Right ventricle myocardium superior (tissue), 1 donor: ENCODE measurements at places on chromosomes 3 and 15. TPM values are rescaled to one million over a fixed set of nuclear protein-coding genes. Genes with fewer than 3 reads are reported as not detected.

The CLDN11 gene
- 2.6 TPM for total RNA-seq

DNA sequence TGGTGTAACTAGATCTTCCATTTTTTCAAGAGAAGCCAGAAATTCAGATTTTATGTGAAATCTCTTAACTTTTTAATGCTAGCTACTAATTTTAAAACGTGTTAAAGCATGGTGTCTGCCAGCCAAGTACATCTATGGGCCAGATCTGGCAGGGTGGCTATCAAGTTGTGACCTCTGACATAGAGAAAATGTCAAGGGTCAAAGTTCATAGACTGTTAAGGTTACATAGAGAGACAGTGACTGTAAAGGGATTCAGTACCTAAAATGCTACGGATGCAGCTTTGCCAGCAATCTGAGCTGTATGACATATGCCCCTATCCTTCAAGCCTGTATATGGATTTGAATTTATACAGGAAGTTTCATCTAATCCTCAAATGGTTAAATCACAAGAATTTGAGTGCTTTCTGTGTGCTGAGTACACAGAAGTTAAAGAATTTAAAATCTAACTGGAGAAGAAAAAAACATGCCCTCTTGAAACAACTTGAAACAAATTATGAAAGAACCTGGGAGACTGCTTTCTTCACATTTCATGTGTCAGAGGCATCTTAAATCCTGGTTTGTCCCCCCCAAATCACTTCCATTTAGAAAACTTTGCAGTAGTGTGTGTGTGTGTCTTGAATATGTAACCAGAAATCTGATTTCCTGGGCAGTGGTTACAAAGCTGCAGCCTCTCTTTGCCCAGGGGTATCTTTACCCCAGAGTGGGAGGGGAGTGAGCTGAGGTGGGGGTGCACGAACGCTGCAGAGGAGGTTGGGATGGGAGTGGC lies 895 bp upstream of the ARHGAP31 start:
- no peak for DNase-seq

The IGDCC3 gene
- total RNA-seq: 0.40 TPM

The FAM107A gene
- total RNA-seq: 95.2 TPM

DNA sequence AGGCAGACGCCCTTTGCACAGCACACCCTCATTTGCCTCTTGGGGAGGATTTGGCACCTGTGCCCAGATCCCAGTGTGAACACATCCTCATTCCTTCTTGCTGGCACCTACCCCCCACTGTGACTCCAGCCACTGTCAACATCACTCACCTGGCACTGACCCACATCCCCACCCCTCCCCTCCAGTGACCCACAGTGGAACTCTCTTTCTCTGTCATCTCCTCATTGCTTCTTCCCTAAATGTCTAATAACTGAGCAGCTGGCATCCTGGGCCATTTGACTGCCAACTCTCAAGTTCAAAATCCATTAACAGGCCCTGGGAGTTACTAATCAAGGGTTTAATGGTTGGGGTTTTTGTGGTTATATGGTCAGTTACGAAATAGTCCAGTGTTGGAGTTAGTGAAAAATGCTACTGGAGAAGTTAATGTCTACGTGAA lies 14.4 kb downstream of the SNAPC5 start:
- DNase-seq: no peak

The DENND6A gene
- total RNA-seq: 15.0 TPM

The COL7A1 gene
- total RNA-seq: 16.1 TPM

GRCh38 chr3:114333180-114333922 lies 39.5 kb downstream of the TIGIT start:
- no peak for DNase-seq

DNA sequence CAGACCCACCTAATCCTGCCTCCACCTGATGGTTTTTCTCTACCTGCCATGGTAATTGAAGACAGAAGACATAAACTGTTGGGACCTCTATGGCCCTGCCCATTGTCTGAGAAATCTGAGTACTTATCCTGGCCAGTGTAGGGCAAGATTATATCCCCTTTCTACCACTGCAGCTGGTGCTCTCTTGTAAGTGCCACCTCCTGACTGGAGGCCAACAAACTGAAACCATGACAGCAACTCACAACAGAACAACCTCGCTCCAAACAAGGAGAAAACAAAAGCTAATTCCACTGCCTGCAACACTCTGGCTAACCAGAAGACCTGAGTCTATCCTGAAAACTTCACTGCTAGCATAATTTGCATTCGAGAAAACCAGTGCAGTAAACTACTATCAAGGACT lies 82.9 kb downstream of the CLDN1 start:
- no peak for DNase-seq

The DNAJA4 gene
- total RNA-seq: 79.9 TPM

The SI gene
- total RNA-seq: not detected

DNA sequence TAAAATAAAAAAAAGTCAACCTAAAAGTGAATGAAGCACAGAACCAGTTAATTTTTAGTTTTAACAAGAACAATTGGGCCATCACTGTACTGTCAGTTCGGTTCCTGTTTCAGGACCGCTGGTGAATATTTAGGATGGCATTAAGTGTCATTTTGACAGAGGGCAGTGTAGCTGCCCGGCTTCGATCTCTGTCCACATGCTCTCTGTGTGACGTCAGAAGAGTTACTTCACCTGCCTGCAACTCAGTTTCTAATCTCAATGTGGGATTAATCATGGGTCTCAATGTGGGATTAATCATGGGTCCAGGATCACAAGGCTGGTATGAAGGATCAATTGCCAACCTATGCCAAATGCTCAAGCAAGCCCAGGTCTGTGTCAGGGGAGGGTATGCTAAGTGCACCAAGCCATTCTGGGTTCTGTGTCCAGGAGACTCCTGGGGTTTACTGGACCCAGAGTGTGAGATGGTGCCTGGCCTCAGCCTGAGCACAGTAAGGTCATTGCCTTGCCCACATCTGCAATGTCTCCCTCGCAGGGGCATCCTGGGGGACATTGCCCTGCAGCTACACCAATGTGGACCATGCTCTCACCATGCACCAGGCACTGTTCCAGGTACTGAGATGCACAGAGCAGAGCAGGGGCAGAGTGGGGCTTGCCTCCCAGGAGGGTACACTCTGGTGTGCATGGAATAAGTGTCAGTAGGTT lies 8.1 kb downstream of the GABRA5 start:
- no peak for DNase-seq

DNA sequence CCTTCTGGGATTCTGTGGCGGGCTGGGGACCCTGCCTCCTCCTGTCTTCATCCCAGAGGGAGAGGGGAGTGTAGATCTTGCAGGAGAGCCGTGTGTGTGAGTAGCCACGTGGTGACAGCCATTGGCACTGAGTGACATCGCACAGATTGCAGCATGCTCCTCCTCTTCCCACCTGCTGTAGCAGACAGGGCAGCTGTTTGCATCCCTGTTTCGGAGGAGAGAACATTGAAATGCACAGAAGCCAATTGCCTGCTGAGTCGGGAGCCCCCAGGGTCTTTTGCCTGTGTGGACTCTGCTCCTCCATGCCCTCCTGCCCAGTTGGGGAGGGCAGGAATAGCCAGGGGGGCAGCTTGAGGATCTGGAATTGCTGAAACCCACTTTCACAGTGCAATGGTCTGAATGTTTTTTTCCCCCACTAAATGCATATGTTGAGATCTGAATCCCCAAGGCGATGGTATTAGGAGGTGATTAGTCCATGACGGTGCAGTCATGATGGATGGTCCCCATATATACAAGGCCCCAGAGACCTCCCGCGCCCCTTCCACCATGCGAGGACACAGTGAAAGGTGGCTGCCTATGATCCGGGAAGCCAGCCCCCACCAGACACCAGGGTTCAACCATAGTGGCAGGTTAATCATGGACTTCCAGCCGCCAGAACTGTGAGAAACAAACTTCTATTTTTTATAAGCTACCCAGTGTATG lies 66.8 kb downstream of the CHRNA7 start:
- no peak for DNase-seq

GRCh38 chr3:24191801-24192403 lies 246.8 kb downstream of the NR1D2 start:
- DNase-seq: no peak

The RGMA gene
- total RNA-seq: 25.0 TPM

GRCh38 chr3:117856354-117856753 lies 1146.8 kb downstream of the TUSC7 start:
- no peak for DNase-seq

DNA sequence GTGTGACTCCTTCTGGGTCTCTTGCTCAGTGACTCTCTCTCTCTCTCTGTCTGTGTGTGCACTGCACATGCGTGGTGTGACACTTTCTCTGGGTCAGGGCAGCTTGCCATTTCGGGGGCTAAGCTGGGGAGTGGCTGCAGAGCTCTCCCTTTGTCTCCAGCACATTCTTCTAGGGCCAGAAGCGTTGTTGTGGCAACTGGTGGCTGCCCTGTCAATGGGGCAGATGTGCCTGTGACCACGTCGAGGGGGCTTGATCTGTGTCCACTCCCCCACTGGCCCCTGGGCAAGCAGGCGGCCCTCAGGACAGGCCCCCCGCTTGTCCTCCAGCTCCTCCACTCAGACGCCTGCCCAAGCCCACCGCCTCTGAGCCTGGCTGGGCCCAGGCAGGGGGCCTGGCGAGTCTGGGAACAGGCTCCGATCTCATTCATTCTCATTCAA lies 67.8 kb downstream of the WNT7A start:
- no peak for DNase-seq

GRCh38 chr3:145522893-145523651 lies 637.9 kb downstream of the PLOD2 start:
- no peak for DNase-seq

DNA sequence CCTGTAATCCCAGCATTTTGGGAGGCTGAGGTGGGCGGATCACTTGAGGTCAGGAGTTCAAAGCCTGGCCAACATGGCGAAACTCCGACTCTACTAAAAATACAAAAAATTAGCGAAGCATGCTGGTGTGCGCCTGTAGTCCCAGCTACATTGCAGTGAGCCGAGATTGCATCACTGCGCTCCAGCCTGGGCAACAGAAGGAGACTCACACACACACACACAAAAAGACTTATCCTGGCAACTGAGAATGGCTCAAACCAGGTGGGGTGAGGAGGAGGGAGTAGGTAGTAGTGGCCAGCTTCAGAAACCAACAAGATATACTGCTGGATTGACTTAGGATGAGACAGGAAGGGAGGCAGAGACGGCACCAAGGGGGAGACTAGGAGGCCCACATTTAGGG lies 53.4 kb upstream of the APEH start:
- DNase-seq: no peak

DNA sequence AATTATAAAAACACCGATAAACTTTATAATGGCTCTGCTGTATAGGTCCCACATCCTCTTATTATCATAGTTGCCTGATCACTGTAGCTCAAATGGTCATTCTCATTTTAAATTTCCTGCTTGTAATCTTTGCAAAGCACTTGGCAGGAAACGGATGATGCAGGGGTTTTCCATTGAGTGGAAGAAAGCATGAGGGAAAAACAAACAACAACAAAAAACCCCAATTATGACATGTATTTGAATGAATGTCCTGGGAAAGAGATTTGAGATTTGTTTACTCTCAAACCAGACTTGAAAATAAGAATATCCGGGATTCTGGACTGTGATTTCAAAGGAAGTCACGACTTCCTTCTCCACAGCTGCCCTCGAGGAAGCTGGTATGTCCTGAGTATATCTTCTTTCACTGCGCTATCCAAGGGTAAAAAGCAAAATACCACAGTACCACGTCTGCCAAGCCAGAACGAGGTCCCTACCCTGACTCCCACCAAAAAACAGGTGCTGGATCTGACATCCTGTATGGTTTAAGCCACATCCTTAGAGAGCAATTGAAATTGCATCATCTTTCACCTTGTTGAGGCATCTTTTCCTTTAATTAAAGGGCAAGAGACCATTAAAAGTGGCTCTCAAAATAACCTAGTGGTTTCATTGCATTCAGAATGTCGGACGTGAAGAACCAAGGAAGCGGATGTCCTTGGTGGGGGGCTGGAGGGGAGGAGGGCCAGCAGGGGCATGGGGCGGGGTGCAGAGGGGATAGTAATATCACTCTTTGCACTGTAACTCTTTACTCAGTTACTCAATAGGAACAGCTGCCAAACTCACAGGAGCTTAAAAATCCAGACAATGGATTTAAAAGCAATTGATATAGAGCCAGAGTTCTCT lies 13.5 kb upstream of the TIPIN start:
- DNase-seq: no peak

DNA sequence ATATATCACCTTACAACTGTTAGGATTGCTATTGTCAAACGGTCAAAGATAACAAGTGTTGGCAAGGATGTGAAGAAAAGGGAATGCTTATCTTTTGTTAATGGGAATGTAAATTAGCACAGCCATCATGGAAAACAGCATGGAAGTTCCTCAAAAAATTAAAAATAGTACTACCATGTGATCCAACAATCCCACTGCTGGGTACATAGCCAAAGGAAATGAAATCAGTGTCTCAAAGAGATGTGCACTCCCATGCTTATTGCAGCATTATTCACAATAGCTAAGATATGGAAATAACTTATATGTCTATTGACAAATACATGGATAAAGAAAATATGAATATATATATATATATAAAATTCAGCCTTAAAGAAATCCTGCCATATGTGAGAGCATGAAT lies 274.6 kb downstream of the EDEM1 start:
- DNase-seq: no peak

The TM4SF18 gene
- 13.2 TPM for total RNA-seq

The SERPINI2 gene
- 0.40 TPM for total RNA-seq

- no peak for DNase-seq
Observed at GRCh38 chr3:15434756-15435155, 7.4 kb downstream of the EAF1 start.

The SLTM gene
- 45.0 TPM for total RNA-seq

GRCh38 chr3:140384028-140384771 lies 293.7 kb upstream of the TRIM42 start:
- no peak for DNase-seq

- peak; percentile 58 for DNase-seq
Observed at GRCh38 chr3:4741404-4742307, 237.6 kb upstream of the BHLHE40 start.

The RLBP1 gene
- not detected for total RNA-seq

The PLS1 gene
- 1.9 TPM for total RNA-seq

DNA sequence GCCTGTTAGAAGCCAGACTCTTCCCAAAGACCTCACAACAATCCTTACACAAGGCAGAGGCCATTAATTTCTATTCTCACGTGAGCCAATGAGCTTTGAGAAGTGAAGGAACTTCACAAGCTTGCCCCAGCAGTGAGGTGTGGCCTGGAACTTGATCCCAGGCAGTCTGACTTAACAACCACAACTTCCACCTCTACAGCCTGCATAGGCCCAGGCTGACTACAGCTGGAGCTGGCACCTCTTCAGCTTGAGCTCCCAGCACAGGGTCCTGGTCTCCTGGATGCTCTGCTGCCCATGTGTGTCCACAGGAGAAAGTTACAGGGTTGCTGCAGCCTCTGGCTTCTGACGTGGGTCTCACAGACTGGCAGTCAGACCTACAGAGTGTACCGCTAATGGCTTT lies 111.0 kb downstream of the ERC2 start:
- no peak for DNase-seq

The C3orf49 gene
- total RNA-seq: not detected
